Caco-2 (cell line): ENCODE measurements at places on chromosomes 16 and 17. TPM values are rescaled to one million over a fixed set of nuclear protein-coding genes. Genes with fewer than 3 reads are reported as not detected.

- H3K27ac ChIP-seq, result peak overlapping the region; percentile 53
- peak; percentile 89 for DNase-seq
- peaks cover 18% of the 10 kb centered on the region for H3K4me1 ChIP-seq
- peaks cover 6% of the 10 kb centered on the region for H3K36me3 ChIP-seq
Observed at GRCh38 chr17:46940692-46941404, 17.9 kb downstream of the GOSR2 start.

GRCh38 chr17:44587339-44587738 is 30.1 kb downstream of the FZD2 start:
- H3K27me3 ChIP-seq, result no peaks in the 10 kb centered on the region
- no peak overlapping the region for H3K4me3 ChIP-seq
- peaks cover 33% of the 10 kb centered on the region for H3K4me1 ChIP-seq
- no peaks in the 10 kb centered on the region for H3K36me3 ChIP-seq
- DNase-seq, result peak; percentile 88

DNA sequence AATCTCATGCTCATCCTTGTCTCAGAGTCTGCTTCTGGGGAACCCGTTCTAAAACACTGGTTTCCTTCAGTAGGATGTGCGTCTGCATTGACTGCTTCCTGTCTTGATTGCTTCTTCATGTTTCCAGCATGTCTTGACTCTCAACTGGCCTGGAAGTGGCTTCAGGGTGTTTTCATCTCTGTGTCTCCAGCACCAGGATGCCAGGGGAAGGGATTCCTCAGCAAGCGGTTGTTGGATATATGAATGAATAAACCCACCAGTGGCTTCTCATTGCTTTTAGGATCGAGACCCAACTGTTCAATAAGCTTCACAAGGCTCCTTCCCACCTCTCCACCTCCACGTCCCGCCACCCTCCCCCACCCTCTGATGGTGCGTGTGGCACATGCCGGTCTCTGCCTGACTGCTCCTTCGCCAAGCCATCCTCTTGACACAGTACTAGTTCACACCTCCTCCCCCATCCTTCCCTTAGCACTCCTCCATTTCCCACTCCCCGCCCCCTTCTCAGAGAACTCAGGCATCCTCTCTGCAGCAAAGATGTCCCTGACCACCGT is 14.1 kb upstream of the TNS4 start:
- no peaks in the 10 kb centered on the region for H3K36me3 ChIP-seq
- H3K27ac ChIP-seq, result no peak overlapping the region
- H3K4me3 ChIP-seq, result no peak overlapping the region
- H3K4me1 ChIP-seq, result peaks cover 40% of the 10 kb centered on the region
- H3K27me3 ChIP-seq, result no peaks in the 10 kb centered on the region; the same call in 1 of the 2 replicates

GRCh38 chr17:7972131-7972785 is 30.2 kb upstream of the GUCY2D start:
- H3K27me3 ChIP-seq, result no peaks in the 10 kb centered on the region
- no peak for DNase-seq
- H3K4me3 ChIP-seq, result no peak overlapping the region
- no peaks in the 10 kb centered on the region for H3K36me3 ChIP-seq
- H3K4me1 ChIP-seq, result no peaks in the 10 kb centered on the region
- H3K27ac ChIP-seq, result no peak overlapping the region

NTN3 gene
- 0.30 and 0.39 TPM in 2 replicates for total RNA-seq

DNA sequence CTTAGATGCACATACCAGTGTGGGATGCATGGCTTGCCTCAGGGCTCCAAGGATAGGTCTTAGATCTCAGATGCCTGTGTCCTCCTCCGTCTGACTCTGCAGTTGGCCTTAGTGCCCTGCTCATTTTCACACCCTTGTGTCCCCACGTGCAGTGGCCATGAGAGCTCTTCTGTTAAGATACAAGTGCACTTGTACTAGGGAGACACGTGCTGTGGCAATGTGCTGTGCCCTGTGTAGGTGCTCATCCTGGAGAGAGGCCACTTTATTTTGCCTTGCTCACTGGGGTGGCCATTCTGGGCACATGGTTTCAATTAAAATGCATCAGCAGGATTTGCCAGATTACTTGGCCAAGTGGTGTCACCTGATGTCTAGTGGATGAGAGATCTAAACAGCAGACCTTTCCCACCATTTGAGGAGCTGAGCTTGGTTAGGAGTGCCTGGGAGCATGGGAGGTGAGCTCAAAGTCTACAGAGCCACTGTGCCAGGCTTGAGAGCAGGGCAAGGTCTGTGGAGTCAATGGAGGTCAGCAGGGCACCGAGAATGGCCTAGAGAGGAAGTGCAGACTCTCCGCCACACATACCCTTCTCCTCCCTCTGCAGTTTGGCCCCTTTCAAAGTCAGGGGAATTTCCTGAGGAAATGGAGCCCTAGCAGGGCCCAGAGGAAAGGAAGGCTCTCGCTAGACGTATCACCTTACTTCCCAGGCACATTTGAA is 25.2 kb upstream of the SMPD3 start:
- no peak overlapping the region for H3K27ac ChIP-seq
- DNase-seq, result no peak
- no peaks in the 10 kb centered on the region for H3K27me3 ChIP-seq
- no peaks in the 10 kb centered on the region for H3K36me3 ChIP-seq
- no peak overlapping the region for H3K4me3 ChIP-seq

- peaks cover 5% of the 10 kb centered on the region; the same call in 1 of the 2 replicates for H3K4me1 ChIP-seq
- no peaks in the 10 kb centered on the region for H3K36me3 ChIP-seq
- DNase-seq, result peak; percentile 72
Observed at GRCh38 chr17:44911133-44912001, 3.9 kb downstream of the GFAP start.

DNA sequence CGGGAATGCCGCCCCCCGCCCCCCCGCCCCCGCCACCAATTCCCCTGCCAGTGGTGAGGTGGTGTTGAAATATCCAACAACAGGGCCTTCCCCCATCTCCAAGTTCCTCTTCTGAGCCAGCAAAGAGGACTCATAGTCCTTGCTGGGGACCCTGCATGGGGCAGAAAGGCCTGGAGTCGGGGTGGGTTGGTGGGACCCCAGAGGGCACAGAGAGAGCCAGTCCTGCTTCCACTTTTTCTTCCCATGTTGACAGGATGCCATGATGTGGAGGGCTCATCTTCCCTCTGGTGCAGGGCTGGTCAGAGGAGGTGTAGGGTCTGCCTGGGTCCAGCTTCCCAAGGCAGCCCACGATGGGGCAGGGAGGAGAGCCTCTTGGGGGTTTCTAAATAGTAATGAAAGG is 49.0 kb upstream of the PIK3R6 start:
- no peak for DNase-seq
- no peak overlapping the region for H3K4me3 ChIP-seq
- H3K27me3 ChIP-seq, result no peaks in the 10 kb centered on the region

DNA sequence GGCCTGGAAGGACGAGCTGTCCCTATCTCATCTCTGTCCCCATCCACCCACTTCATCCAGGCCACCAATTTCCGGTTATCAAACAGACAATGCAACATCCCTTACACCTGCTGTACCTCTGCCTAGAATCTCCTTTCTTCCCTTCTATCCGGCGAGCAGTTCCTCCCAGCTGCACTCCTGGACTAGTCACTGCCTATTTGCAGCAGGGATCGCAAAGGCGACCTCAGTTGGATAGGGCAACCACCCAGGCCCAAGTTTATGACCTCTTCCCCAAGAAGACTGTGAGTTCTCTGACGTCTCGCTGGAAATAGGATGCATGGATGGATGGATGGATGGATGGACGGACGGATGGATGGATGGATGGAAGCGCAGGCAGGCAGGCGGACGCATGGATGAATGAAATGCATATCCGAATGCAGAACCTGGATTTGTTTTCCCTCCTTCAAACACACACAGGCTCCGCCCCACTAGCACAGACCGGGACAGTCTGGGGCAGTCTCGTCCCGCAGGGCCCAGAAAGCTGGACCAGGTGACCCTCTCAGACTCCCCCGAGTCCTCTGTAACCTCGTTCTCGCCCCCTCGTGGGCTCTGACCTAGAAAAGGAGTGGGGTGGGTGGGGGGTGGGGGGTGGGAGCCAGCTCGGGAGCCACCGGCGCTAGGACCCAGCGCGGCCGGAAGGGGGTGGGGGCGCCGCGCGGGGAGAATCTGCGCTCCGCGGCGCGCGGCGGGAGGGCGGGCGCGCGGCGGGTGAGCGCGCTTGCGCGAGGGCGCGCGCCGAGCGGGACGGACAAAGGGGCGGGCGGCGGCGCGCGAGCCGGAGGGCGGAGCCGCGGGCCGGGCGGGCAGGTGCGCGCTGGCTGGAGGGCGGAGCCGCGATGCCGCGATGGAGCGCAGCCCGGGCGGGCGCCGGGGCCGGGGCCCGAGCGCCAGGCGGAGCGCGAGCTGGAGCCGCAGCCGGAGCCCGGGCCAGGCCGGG is at the start of gene SBK1:
TSS of gene SBK1 (plus strand) at position 875 of the 976 bp plus-strand sequence. CDS start 24,867 bp downstream, outside the sequence.
- H3K27ac ChIP-seq, result peak within 1 kb of the TSS; percentile 5
- peak within 1 kb of the TSS; percentile 67 for H3K4me3 ChIP-seq

DNA sequence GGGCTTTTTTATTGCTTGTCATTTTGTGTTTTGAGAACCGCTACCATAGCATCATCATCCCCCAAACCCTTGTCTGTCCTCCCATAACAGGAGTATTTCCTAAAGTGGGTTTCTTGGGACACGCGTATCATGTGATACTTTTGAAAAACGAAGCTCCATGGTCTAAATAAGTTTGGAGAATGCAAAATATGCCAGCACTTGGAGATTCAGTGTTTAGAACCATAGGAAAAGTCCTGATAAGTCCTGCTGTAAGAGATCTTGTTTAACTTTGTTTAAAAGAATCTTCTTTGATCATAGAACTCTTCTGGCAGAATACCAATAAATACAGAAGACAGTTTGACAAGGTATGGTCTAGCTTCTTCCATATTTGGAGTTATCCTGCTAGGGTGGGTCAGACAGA is 59.3 kb downstream of the NKD1 start:
- no peak overlapping the region for H3K27ac ChIP-seq
- DNase-seq, result no peak
- peaks cover 8% of the 10 kb centered on the region; the same call in 1 of the 2 replicates for H3K4me1 ChIP-seq
- no peak overlapping the region for H3K4me3 ChIP-seq
- no peaks in the 10 kb centered on the region for H3K36me3 ChIP-seq

GRCh38 chr17:82977606-82978005 is 101.8 kb upstream of the METRNL start:
- no peak for DNase-seq
- H3K27me3 ChIP-seq, result no peaks in the 10 kb centered on the region
- no peak overlapping the region for H3K4me3 ChIP-seq
- H3K36me3 ChIP-seq, result no peaks in the 10 kb centered on the region
- H3K27ac ChIP-seq, result no peak overlapping the region
- H3K4me1 ChIP-seq, result no peaks in the 10 kb centered on the region

DNA sequence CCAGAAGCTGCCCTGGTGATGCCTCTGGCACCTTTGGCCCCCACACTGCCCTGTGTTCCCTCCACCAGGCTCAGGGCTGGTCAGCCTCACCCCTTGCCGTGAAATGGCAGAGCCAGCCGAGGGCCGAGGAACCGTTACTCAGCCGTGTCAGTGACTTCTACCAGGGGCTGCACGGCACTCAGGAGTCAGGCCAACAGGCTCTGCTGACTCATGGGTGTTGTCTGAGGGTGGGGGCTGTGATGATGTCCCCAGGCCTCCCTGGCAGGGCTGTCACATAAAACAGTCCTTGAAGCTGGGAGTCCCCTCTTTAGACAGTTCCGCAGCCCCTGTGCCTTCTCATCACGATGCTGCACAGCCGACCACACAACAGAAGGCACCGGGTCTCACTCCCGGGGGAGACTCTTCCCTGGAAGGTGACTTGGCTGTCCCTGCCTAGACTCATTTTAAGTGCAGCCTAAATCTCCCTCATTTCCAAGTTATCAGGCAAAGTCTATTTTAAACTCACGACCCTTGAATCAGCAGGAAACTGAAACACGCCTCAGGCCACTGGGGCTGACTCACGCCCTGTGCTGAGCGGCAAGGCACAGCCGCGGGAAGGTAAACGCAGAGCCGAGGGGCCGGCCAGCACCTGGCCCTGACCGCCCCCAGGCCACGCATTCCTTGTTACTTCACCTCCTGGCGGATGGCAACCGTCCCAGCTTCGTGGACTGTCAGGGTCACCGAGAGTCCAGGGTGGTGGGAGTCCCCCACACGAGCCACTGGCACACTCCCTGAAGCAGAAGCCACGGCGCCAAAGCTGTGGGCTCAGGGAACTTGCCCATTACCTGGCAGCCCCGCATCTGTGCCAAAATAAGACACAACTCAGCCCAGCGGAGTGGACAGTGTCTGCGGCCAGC is 102.6 kb downstream of the ZNF778 start:
- H3K4me3 ChIP-seq, result no peak overlapping the region
- no peaks in the 10 kb centered on the region for H3K27me3 ChIP-seq
- peaks cover 4% of the 10 kb centered on the region for H3K36me3 ChIP-seq

DNA sequence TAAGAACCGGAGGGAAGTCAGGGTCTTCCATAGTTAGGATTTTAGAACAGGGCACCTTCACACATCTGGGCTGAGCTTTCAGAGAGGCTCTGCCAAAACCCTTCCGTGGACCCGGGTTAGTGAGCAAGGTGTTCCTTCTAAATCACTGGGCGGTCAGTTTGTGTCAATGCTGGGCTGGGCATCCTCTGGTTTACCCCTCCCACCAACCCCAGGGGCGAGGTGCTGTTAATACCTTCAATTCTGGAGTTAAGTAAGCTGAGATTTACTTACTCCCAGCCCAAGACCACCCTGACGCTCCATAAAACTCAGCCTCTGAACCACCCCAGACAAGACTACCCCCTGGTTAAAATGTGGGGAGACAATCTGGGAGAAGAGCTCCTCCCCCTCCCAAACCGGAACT is 1.0 kb downstream of the TMEM92 start:
- no peaks in the 10 kb centered on the region for H3K27me3 ChIP-seq
- H3K4me1 ChIP-seq, result peaks cover 47% of the 10 kb centered on the region
- H3K36me3 ChIP-seq, result 0 out of 2 replicates have a peak, but pooled peaks cover 2% of the 10 kb centered on the region
